ENCODE measurements at places on chromosomes 16 and 17.

DNA sequence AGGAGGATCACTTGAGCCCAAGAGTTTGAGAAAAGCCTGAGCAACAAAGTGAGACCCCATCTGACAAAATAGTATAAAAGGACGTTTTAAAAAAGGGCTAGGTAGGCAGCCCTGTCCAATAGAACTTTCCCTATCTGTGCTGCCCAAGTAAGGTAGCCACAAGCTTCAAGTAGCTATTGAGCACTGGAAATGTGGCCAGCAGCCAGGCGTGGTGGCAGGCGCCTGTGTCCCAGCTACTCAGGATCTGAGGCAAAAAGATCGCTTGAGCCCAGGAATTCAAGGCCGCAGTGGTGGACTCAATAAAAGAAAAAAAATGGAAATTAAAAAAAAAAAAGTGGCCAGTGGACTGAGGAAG is 1.5 kb upstream of the NQO1 start:
- DNase-seq = peak; percentile 42

- peak; percentile 7 for DNase-seq
Measured at GRCh38 chr16:88672776-88673175, 9.9 kb upstream of the MVD start.

- no peak for DNase-seq
Measured at GRCh38 chr17:43574348-43574747, 28.2 kb upstream of the ETV4 start.

DNA sequence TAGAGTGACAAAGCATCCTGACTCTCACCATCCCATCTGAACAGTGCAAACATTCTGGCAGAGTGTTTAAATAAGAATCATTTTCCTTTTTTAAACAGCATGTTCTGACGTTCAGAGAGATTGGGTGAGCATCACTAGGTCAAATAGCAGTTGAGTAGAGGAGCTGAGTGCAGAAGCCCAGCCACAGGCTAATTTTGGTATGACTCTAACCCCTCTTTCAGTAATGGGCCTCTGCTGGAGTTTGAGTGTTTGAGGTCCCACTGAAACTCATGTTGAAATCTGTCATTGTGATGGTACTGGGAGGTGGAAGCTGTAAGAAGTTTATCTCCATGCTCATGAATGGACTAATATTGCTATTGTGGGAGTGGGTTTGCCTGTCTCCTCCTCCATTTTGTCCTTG is 194.4 kb downstream of the SALL1 start:
- no peak for DNase-seq

- peak; percentile 70 for DNase-seq
Measured at GRCh38 chr17:62703776-62704380, 76.4 kb downstream of the MRC2 start.

- DNase-seq = no peak
Measured at GRCh38 chr17:9021158-9021991, at the start of gene NTN1. TSS of gene NTN1 (plus strand) at chr17:9021510. CDS start at chr17:9022374, 864 bp downstream.

- DNase-seq = peak; percentile 5
Measured at GRCh38 chr17:60229188-60229802, 79.5 kb downstream of the CA4 start.

GRCh38 chr16:58586340-58587030 is 43.1 kb downstream of the CNOT1 start:
- DNase-seq = no peak

GRCh38 chr16:8251727-8252126 is 338.6 kb downstream of the TMEM114 start:
- DNase-seq = no peak

- peak; percentile 45 for DNase-seq
Measured at GRCh38 chr17:50139950-50140885, 10.3 kb upstream of the SAMD14 start.

DNA sequence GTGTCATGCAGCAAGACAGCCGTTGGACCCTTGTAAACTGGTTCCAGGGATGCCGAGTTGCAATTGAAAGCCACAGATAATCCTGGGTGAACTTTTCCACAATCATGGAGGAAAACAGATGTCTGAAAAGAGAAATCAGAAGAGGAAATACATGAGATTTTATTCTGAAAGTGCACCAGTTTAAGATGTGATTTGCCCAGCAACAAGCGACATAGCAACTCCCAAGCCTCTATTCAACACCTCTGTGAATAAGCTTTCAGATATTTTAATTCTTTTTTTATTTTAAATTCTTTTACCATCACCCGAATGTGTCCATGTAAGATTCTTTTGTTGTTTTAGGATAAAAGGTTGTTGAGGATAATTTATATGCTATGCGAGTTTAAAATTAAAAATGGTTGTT is 46.0 kb downstream of the PKD1L3 start:
- no peak for DNase-seq

GRCh38 chr16:62041401-62041800 is 5.2 kb upstream of the CDH8 start:
- DNase-seq = peak; percentile 58

- DNase-seq = no peak
Measured at GRCh38 chr17:81000334-81000630, 8.6 kb downstream of the CHMP6 start.

DNA sequence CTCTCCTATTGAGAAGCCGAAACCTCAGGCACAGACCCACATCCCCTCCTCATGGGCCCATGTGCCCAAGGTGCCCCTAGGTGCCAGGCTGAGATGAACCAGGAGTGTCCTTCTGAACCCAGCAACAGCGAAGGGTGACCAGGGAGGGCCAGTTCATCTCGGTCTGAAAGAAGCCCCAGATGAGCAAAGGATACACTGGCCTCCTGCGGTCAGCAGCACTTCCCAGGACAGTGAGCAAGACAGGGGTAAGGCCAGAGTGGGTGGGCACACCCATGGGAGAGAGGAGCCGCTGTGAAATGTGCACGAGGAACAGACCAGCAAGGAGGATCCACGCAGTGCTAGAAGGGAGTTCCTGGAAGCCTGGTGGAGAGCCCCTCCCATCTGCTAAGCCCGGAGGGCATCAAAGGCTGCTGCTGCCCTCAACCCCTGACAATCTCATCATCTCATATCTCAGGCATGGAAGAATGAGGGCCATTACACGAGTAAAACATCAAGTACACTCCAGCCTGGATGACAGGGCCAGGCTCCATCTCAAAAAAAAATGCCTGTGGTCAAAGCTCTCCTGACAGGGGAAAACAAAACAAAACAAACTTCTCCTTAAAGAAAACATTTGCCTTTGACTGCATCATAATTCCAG is 3.3 kb upstream of the HBZ start:
- DNase-seq = no peak

DNA sequence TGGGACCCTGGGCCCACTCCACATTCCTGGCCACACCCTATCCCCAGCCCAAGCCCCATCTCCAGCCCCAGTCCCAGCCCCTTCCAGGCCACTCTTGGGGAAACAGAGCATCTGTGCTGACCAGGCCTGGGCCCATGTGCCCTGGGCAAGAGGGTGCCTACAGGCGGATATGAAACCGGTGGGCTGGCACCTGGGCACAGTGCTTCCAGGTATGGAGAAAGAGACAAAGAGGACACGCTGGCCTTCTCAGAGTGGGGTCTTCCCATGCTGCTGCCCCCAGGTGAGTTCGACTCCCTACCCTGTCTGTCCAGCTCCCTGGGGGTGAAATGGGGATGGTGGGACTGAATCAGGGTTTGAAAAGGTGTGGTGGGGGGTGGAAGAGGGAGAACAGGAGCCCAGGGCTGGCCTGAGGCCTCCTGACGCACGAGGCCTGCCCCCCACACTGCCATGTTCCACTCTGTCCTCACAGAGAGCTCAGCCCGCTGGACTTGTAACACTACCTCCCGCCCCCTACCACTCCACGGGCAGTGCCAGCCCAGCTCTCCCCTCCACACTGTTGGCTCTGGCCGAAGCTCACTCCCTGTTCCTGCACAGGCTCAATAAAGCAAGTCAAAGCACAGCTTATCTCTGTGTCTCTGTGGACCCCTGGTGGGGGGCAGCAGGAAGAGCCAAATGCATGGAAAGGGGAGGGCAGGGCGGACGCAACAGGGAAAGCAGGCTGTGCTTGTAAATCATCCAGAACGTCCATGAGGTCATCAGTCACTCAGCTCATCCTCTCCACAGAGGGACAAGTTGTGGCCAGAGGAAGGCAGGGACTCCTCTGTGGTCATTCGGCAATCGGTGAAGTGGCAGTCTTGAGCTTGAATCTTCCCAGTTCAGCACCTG is 71.1 kb upstream of the TMEM97 start:
- DNase-seq = no peak

All from NCI-H510A treated with DMSO at 0.1 percent for 48 hours (cell line).